ENCODE measurements at places on chromosomes 11 and 22.

GRCh38 chr11:76670485-76671236, at the start of gene LRRC32:
Gene LRRC32, minus strand, starts transcription at chr11:76670747. Its CDS starts 4,793 bp downstream, at chr11:76665954.
- peak; percentile 75 for DNase-seq

GRCh38 chr11:65217441-65218423, 36.0 kb downstream of the CAPN1 start:
- DNase-seq = no peak

DNA sequence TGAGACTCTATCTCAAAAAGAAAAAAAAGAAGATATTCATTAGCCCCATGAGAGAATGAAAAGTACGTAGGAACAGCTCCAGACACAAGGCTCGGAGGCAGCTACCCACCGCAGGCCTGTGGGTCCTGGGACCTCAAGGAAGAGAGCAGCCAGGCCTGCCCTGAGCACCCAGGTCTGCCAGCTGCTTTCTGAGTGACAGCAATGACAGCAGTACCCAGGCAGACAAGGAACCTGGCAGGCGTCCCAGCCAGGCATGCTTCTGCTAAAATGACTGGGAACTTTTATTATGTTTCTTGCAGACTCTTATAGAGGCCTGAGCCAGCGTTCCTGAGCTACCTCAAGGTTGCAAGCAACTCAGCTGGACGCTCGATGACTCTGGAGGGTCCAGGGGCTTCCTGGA, 31.6 kb downstream of the CPT1A start:
- peak; percentile 81 for DNase-seq

DNA sequence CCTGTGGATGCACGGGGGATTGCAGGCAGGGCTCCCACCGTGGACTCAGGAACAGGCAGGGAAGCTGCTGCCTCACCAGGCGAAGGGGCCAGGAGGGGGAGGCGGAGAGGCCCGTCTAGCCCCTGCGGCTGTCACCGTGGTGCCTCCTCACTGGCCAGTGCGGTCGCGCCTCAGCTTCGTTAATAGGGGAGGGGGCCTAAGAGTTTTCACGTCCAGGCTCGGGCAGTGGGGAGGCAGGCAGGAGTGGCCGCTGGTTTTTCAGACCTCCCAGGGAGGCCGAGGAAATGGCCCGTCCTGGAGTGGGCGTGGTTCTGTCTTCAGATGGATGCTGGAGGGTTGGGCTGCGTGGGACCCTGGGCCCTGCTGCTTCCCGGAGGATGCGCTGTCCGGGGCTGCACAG, 91.1 kb upstream of the B3GAT1 start:
- no peak for DNase-seq

- no peak for DNase-seq
Observed at GRCh38 chr11:57529012-57529411, 1.5 kb downstream of the TIMM10 start.
